Activated CD8-positive, alpha-beta memory T cell treated with anti-CD3 and anti-CD28 coated beads, Interleukin-2, amount 10 ng/mL, durations not matched to agents 7 days and 5 days (primary cell): ENCODE measurements at places on chromosomes 2 and 18. TPM values are rescaled to one million over a fixed set of nuclear protein-coding genes. Genes with fewer than 3 reads are reported as not detected.

Gene INHA
- total RNA-seq: not detected

Gene PRKAG3
- not detected for total RNA-seq

Gene KDSR
- total RNA-seq: 48.4 TPM

Gene AQP12B
- not detected for total RNA-seq

Gene ILKAP
- total RNA-seq: 61.7 TPM

Gene TXNDC9
- 34.1 TPM for total RNA-seq
